T-helper 17 cell (primary cell): ENCODE measurements at places on chromosomes 5 and 9. TPM values are rescaled to one million over a fixed set of nuclear protein-coding genes. Genes with fewer than 3 reads are reported as not detected.

DNA sequence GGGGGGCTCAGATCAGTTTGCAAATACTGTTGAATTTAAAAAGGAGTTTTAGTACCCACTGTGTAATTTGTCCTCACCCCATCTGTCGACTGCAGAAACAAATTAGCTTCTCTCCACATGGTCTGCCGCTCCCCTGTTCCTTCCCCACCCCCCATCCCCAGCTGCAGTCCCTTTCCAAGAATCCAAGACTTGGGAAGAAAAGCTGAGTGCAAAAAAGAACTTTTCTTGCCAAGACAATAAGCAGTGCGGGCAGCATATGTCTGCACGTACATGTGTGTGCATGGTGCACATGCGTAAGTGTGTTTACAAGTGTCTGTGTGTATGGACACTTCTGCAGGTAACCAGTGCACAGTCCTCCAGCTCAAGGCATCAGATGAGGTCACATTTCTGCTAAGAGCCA lies 125.7 kb upstream of the SMIM23 start:
- H3K4me3 ChIP-seq: no peak overlapping the region
- no peaks in the 10 kb centered on the region for H3K4me1 ChIP-seq
- H3K27me3 ChIP-seq: peaks cover 14% of the 10 kb centered on the region
- no peak for DNase-seq
- H3K36me3 ChIP-seq: peaks cover 2% of the 10 kb centered on the region
- no peak overlapping the region for H3K27ac ChIP-seq

GRCh38 chr9:22206833-22207232 lies 197.7 kb upstream of the CDKN2B start:
- H3K36me3 ChIP-seq: peaks cover 2% of the 10 kb centered on the region

GRCh38 chr5:158832731-158833130 lies 267.0 kb downstream of the EBF1 start:
- H3K27me3 ChIP-seq: peaks cover 27% of the 10 kb centered on the region
- H3K27ac ChIP-seq: no peak overlapping the region
- no peak for DNase-seq
- H3K36me3 ChIP-seq: no peaks in the 10 kb centered on the region

DNA sequence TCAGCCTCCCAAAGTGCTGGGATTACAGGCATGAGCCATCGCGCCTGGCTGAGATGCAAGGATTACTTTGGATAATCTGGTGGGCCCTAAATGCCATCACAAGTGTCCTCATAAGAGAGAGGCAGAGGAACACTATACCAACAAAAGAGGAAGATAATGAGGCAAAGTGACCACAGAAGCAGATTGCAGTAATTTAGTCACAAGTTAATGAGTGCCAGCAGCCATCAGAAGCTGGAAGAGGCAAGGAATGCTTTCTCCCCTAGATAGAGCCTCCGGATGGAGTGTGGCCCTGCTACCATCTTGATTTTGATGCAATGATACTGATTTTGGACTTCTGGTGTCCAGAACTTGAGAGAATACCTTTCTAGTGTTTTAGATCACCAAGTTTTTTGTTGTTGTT lies 122.3 kb downstream of the SPATA31D1 start:
- no peaks in the 10 kb centered on the region for H3K4me1 ChIP-seq
- no peak overlapping the region for H3K4me3 ChIP-seq
- no peaks in the 10 kb centered on the region for H3K36me3 ChIP-seq
- H3K27me3 ChIP-seq: no peaks in the 10 kb centered on the region
- DNase-seq: no peak

GRCh38 chr9:5612185-5612530 lies 16.7 kb upstream of the RIC1 start:
- H3K27me3 ChIP-seq: no peaks in the 10 kb centered on the region
- DNase-seq: no peak
- no peak overlapping the region for H3K27ac ChIP-seq

DNA sequence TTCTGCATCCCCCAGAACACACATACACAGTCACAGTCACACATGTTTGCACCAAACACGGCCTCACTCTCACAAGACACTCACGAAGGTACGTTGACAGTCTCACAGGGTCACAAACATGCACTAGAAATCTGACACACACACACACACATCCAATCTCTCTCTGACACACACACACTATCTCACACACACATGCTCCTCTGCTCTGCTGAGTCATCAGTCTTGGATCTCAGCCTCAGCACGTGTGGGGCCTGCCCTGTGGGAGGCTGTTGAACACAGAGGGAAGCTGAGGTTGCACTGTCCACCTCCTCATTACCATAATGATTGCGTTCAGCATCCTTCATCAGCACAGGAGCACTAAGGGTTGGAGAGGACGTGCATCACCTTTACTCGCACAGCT lies 188.8 kb downstream of the MTRR start:
- no peaks in the 10 kb centered on the region for H3K36me3 ChIP-seq
- no peak overlapping the region for H3K27ac ChIP-seq
- no peaks in the 10 kb centered on the region for H3K4me1 ChIP-seq

GRCh38 chr5:116543501-116543900 lies 31.1 kb downstream of the SEMA6A start:
- H3K4me3 ChIP-seq: no peak overlapping the region
- no peaks in the 10 kb centered on the region for H3K4me1 ChIP-seq
- H3K27ac ChIP-seq: no peak overlapping the region
- DNase-seq: no peak
- H3K27me3 ChIP-seq: no peaks in the 10 kb centered on the region

RASEF gene
- total RNA-seq: not detected

GRCh38 chr9:77725046-77725694 lies 77.0 kb upstream of the GNA14 start:
- peaks cover 20% of the 10 kb centered on the region for H3K36me3 ChIP-seq
- no peaks in the 10 kb centered on the region for H3K27me3 ChIP-seq
- no peak overlapping the region for H3K4me3 ChIP-seq
- H3K4me1 ChIP-seq: peaks cover 19% of the 10 kb centered on the region
- no peak for DNase-seq

DNA sequence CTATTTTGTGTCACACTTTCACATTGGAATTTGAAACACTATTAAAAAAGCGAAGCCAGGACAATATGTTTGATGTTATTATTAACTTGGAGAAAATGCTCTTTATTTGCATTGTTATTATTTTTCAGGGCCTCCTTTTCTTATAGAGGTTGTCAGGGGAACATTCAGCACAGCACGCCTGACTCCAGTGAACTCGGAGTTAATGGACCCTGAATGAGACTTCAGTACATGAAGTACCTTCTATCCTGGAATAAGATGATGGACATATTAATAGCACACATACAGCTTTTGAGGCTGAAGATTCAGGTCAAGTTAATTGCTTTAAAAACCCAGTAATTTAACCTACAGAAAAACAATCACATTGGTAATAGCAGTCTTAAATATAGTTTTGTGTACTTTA lies 652.9 kb downstream of the SEMA5A start:
- H3K27ac ChIP-seq: no peak overlapping the region
- H3K36me3 ChIP-seq: no peaks in the 10 kb centered on the region
- H3K4me3 ChIP-seq: no peak overlapping the region

DNA sequence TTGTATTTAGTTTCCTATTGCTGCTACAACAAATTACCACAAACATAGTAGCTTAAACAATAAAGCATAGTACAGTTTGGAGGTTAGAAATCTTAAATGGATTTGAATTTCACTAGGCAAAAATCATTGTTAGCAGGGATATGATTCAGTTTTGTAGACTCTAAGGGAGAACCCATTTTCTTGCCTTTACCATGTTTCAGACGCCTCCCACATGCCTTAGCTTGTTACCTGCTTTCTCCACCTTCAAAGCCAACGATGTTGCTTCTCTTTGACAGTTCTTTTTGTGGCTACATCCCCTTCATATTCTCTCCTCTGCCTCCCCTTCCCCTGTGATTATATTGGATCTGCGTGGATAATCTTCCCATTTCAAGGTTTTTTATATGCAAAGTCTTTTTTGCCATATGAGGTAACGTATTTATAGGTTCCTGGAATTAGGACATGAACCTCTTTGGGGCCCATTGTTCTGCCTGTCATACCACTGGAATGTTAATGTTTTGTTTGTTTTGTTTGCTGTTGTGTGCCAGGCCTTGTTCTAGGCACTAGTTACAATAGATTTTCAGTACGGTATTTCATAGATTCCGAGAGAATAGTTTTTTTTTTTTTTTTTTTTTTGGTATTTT lies 54.1 kb downstream of the UHRF2 start:
- peak overlapping the region; percentile 61 for H3K27ac ChIP-seq
- no peak for DNase-seq

PCDHGA11 gene
- not detected for total RNA-seq

DNA sequence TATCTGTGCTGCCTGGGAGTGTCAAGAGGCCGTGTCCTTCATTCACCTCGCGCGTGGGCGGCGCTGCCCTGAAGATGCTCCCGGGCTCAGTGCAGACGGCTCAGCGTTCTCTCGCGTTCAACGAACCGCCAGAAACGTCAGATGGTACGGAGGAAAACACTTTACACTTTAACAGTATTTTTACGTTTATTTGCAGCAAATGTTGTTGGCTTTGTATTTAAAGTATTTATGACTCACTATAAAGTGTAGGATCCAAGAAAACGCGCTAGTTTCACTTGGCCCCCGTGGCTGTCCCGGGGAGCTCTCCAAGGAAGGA lies 544 bp upstream of the ERCC6L2 start:
- no peaks in the 10 kb centered on the region for H3K27me3 ChIP-seq
- H3K36me3 ChIP-seq: peaks cover 2% of the 10 kb centered on the region
- H3K4me3 ChIP-seq: no peak overlapping the region
- DNase-seq: peak; percentile 32
- H3K4me1 ChIP-seq: peaks cover 19% of the 10 kb centered on the region

DNA sequence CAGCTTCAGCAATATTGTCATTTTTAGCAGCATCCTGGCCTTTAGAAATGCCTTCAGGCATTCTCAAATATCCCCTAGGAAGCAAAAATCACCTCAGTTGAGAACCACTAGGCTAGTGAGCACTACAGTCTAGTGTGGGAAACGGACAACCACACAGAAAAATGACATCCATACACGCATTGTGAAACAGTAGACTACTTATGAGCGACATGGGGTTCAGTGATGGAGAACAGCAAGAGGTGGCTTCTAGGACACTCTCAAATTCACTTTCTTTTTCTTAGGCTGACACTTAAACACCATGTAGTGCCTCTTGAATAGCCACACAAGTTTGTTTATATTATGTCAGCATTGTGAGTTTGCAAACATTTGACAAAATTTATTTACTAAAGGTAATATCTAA lies 203.0 kb downstream of the KDM4C start:
- DNase-seq: no peak
- no peaks in the 10 kb centered on the region for H3K27me3 ChIP-seq

ORM1 gene
- not detected for total RNA-seq

DNA sequence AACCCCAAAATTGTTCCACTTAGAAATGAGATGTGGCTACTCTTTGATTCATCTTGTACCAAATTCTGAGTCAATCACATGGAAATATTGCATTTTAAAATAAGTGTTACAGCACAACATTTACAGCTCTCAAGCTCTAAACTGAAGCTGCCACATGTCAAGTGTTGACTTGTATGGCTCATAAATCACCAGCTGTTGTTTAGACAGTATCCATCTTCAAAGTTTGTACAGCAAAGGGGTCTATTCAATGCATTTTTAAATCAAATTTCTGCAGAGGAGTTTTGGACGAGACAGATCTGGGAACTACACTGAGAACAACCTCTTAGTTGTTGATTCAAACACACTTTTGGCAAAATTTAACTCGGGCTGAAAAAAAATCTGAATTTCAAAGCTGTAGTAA lies 31.4 kb downstream of the CHSY3 start:
- no peak overlapping the region for H3K27ac ChIP-seq
- no peaks in the 10 kb centered on the region for H3K4me1 ChIP-seq
- DNase-seq: no peak
- peaks cover 14% of the 10 kb centered on the region for H3K27me3 ChIP-seq
- peaks cover 2% of the 10 kb centered on the region for H3K36me3 ChIP-seq
- H3K4me3 ChIP-seq: no peak overlapping the region

DNA sequence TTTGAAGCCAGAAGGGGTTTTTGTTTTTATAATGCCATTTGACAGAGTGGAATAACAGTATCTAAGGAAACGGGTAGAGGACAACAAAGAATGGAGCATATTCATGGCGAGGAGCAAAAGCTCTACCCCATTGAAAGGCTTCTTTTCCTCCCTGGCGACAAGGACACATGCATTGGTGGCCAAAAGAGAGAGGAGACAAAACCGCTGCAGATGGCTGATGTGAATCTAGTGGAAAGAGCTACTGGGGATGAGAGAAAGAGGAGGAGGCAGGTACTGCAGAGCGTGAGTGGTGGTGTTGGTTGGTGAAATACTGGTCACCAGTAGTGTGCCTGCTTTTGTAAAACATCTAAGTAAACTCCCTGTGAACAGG lies 491 bp downstream of the APC start:
- H3K36me3 ChIP-seq: peaks cover 2% of the 10 kb centered on the region
- peak overlapping the region; percentile 98 for H3K4me3 ChIP-seq
- H3K27ac ChIP-seq: peak overlapping the region; percentile 91
- DNase-seq: no peak
- no peaks in the 10 kb centered on the region for H3K27me3 ChIP-seq

SOHLH1 gene
- not detected for total RNA-seq

GRCh38 chr9:93191354-93191660 lies 7.4 kb downstream of the WNK2 start:
- H3K4me1 ChIP-seq: no peaks in the 10 kb centered on the region
- peaks cover 15% of the 10 kb centered on the region for H3K27me3 ChIP-seq
- no peaks in the 10 kb centered on the region for H3K36me3 ChIP-seq
- H3K27ac ChIP-seq: peak overlapping the region; percentile 24
- H3K4me3 ChIP-seq: no peak overlapping the region
- no peak for DNase-seq

FOXD4 gene
- total RNA-seq: not detected

DNA sequence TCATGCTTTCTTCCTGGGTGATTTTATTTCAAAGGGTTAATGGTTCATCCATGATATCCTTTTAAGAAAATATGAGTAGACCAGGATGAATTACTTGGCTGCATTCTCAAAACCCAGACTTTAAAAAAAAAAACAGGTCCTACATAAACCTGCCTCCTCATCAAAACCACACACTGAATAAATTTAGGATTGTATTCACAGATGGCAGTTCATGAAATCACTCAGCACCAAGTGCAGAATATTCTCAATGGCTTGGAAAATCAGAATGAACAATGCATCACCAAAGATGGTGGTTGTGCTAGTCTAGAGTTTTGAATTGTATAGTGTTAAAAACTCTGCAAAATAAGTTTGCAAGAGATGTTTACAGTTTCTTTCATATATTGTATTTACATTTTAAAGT lies 145.4 kb upstream of the GRAMD2B start:
- peaks cover 3% of the 10 kb centered on the region for H3K36me3 ChIP-seq
- no peaks in the 10 kb centered on the region for H3K27me3 ChIP-seq
- no peak overlapping the region for H3K4me3 ChIP-seq

DNA sequence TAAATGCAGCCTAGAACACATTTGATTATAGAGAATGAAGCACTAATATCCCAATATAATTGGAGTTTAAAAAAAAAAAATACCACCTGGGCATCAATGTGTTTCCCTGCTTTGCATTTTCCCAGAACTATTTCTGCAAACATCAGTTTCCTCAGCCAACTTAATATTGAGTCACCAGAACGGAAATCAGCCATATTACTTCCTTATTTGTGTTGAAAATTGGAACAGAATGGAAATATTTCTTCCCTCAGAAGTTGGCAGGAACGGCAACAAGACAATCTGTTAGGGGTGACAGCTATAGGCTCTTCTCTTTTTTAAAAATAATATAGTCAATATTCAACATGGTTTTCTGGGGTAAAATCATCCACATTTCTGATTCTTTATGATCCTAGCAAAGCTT lies 4.0 kb downstream of the MFAP3 start:
- H3K4me1 ChIP-seq: peaks cover 54% of the 10 kb centered on the region
- no peaks in the 10 kb centered on the region for H3K27me3 ChIP-seq
- H3K36me3 ChIP-seq: peaks cover 13% of the 10 kb centered on the region
- H3K4me3 ChIP-seq: no peak overlapping the region
- no peak for DNase-seq
- peak overlapping the region; percentile 59 for H3K27ac ChIP-seq

GRCh38 chr9:135618866-135619598 lies 20.3 kb downstream of the GLT6D1 start:
- no peaks in the 10 kb centered on the region for H3K4me1 ChIP-seq
- no peaks in the 10 kb centered on the region for H3K36me3 ChIP-seq
- peaks cover 44% of the 10 kb centered on the region for H3K27me3 ChIP-seq
- H3K4me3 ChIP-seq: no peak overlapping the region
- DNase-seq: no peak
